ENCODE measurements at places on chromosomes 4 and X. TPM values are rescaled to one million over a fixed set of nuclear protein-coding genes. Genes with fewer than 3 reads are reported as not detected.

DNA sequence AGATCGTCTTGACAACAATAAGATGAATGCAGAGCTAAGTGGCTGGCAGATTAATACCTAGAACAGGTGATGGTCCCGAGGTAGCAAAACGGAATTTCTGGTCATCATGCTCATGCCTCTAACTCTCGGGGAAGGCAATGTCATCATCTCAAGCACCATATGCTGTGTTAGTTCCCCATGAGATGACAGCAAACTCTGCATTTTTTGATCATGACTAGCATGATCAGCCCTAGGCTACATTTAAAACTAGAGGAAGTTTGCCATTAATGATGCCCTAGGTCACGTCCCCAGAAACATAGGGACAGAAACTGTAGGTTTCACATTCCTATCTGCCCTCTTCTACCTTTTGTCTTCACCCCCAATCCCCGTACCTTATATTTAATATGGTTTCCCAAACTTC lies 11.6 kb downstream of the LPAR4 start:
- DNase-seq: no peak

Gene GABRA4
- not detected for total RNA-seq

DNA sequence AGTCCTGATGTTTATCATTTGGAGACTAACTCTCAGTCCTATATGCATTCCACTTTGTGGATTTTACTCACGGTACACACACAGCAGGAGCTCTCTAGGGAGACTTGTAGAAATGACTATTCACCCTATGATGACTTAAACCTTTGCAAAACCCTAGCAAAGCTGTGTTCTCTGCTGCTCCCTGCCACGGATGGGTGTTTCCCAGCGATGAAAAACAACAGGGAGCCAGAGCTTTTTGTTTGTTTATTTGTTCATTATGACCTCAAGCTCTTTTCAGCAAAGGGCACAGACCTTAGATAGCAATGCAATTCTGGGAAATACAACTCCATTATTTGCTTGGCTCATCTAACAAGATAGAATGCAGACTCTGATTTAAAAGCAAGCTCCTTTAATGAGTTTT lies 156.6 kb downstream of the GRIA3 start:
- no peak for DNase-seq

- DNase-seq: no peak
Measured at GRCh38 chrX:102339312-102340298, 92.6 kb downstream of the NXF2 start.

Gene PNMA6A
- 0.84 TPM for total RNA-seq

DNA sequence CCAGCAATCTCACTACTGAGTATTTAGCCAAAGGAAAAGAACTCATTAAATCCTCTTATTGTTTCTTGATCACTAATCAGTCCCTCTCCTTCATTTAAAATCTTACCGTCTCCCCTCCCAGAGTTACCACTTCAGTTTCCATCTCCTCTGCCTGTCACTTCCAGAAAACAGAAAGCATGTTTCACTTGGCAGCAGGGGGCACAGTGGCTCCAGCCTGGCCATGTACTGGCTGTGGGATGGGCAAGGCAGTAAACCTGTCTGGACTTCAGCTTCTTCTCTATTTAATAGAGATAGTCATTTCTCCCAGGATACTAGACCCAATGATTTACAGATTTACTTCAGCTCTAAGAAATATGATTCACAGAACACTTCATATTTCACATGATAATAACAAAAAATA lies 63.2 kb downstream of the CD40LG start:
- no peak for DNase-seq

DNA sequence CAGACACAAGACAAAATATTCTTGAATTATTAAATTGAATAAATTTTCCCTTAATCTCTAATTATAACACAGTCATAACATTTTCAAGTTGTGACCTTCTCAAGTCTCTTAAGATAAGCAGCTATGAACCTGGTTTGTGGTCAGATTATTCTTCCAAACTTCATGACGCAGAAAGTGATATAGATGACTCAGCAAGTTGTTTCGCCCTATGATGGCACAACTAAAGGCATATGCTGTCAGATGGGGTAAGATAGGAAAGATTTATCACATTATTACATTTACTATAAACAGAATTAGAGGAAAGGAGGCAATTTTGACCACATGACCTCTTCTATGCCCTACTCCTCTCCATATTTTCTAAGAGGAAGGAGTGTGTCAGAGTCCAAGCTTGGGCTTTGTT lies 4.6 kb upstream of the DCAF12L2 start:
- DNase-seq: no peak

All from activated naive CD4-positive, alpha-beta T cell treated with anti-CD3 and anti-CD28 coated beads, Interleukin-2, amount 50 U/mL, for 72 hours (primary cell).